H4 (cell line): ENCODE measurements at places on chromosomes 13 and 19.

GRCh38 chr13:102980331-102980982 lies 85.8 kb downstream of the SLC10A2 start:
- no peak for DNase-seq

GRCh38 chr19:33705090-33705847 lies 83.5 kb downstream of the CHST8 start:
- no peak for DNase-seq

GRCh38 chr19:31262725-31263191 lies 86.5 kb downstream of the TSHZ3 start:
- no peak for DNase-seq

DNA sequence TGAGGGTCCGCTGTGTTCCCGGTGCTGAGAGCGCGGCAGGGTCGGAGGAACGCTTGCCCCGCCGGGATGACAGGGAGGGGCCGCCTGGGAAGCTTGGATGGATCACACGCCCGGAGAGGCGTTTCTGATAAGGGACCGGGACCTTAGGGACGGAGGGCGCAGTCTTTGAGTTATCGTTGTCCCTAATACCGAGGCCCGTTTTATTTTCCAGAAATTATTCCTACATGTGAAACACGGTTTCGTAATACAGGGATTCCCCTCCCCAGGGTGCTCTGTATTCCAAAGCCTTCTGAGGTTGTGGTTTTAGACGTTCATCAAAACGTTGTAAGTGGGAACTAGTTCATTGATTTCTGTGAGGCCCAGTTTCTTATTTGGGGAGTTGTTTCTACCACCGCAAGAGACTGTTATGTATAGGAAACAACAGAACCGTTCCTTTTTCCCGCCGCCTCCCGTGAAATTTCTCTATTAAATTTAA lies 752 bp downstream of the PDCD5 start:
- no peak for DNase-seq

GRCh38 chr13:37313372-37313771 lies 207.9 kb upstream of the CSNK1A1L start:
- no peak for DNase-seq

- DNase-seq = peak; percentile 82
Observed at GRCh38 chr13:27079421-27079958, 92.1 kb downstream of the USP12 start.

- DNase-seq = no peak
Observed at GRCh38 chr13:94058821-94059360, 420.6 kb downstream of the DCT start.

- no peak for DNase-seq
Observed at GRCh38 chr13:77001540-77001939, 9.7 kb downstream of the CLN5 start.

DNA sequence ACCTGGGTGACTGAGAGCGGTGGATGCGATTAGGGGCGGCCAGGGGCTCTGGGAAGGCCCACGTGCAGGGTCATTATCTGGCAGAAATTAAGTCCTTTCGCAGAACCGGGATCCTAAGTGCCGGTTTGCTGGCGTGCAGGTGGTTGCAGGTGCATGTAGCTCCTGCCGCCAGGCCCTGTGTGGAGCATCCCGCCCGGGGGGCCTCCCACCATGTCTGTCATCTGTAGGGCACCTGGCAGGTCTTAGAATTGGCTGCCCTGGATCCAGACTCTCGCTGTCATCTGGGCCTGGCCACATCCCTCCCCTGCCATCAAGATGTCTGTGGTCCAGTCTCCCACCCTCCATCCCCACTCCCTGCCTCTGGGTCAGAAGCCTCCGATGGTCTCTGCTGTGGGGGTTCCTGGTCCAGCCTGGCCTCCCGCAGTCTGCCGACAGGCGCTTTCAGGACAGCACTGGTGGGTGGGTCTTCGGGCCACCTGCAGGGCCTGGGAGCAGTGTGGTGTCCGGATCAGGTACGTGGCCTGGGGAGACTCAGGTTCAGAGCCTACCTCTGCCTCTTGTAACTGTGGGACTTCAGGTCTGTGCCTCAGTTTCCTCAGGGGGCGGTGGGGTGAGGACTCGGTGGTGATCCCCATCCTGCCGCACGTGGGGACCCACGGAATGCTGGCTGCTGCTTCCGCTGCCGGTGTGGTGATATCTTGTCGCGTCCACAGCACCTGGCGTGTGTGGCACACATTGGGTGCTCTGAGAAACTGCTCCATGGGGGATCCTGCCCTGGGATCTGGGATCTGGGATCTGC lies 5.4 kb downstream of the GNA11 start:
- no peak for DNase-seq

DNA sequence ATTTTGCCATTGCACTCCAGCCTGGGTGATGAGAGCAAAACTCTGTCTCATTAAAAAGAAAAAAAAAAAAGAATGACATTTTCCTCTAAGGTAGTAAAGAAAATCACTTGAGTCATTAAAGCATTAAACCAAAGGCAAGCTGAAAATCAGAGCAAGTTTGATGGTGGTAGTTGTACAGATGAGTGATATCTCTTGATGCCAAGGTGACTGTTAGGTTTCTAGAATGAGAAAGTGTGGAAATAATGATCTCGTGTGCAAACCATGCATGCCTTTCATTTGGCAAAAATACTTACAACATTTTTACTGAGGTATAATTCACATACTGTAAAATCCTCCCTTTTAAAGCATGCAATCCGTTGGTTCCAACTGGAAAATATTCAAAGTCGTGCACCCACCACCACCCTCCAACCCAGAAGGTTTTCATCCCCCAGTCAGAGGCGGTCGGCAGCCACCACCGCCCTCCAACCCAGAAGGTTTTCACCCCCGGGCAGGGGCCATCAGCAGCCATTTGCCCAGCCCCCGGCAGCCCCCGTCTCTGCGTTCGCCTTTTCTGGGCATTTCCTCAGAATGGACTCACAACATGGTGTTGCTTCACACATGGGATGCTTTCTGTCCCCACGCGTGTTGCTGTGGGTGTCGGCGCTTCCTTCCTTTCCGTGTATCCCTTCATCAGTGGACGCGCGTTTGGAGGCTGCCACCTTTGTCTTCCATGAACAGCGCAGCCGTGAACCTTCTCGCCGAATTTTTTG lies 90.2 kb downstream of the ATP11A start:
- no peak for DNase-seq

DNA sequence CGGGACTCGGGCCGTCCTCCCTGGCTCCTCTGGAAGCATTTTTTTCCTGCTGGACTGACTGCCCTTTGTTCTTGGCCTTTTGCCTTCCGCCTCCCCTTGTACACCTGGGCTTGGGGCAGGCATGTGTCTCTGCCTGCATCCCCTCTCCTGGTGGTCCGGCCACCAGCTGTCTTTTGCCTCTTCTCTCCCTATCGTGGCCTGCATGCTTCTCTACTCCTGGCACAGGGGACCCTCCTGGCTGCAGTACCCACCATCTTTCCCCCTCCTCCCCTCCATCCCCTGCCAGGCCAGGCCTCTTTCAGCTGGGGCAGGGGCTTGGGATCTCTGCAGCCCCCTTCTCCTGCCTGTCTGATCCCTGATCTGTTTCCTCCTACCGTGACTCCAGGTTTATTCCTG lies 12.1 kb downstream of the WTIP start:
- no peak for DNase-seq

DNA sequence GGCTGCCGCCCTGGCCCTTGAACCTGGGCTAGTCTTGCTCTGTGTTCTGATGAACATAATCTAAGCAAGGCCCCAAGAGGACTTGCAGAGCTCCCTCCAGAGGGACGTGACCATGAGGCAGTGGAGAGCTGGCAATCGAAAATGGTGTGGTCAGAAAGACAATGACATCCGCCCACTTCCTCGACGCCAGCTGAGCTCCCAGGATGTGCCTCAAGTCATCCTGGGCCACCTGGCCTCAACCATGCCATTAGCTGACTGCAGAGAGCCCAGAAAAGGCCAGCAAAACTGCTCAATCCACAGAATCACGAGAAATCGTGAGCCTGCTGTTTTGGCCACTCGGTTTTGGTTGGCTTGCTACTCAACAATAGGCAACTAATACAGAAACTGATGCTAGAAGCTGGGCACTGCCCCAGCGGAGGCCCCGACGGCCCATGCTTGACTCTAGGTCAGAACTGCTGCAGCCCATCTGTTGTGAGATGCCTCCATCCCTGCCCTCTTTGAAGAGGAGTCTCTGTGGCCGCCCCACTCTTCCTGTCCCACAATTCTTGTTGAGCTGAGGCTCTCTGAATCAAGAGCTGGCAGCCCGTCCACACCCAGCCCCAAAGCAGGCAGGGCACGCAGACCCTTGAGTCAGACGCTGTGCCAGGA lies 53.3 kb downstream of the STK24 start:
- no peak for DNase-seq

DNA sequence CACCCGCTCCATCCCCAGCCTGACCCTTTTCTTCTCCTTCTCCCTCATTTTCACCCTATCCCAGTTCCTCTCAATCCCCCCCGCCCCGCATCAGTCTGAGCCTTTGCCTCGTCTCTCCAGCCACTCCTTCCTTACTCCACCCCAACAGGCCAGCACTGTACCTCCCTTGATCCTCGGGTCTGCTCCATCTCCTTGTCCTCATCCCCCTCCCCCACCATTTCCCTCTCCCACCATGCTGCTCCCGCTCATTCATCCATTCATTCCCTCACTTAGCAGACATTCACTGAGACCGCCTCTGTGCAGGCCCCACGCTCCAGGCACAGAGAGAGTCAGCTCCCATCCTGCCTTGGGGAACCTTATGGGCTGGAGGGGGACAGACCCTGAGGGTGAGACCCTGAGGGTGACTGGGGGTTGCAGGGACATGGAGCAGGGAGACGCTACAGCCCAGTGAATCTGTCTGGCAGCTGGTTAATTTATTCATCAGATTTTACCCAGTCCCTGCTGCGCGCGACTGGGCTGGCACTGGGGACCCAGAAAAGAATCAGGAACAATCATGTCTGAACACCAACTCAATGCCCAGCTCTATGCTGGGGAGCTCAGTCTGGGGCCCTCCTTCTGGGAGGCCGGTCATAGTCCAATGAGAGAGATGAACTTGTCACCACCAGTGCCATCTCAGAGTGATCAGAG lies 881 bp downstream of the ARHGAP33 start:
- no peak for DNase-seq

- DNase-seq = no peak
Observed at GRCh38 chr19:42098781-42099180, 22.8 kb downstream of the ZNF574 start.

DNA sequence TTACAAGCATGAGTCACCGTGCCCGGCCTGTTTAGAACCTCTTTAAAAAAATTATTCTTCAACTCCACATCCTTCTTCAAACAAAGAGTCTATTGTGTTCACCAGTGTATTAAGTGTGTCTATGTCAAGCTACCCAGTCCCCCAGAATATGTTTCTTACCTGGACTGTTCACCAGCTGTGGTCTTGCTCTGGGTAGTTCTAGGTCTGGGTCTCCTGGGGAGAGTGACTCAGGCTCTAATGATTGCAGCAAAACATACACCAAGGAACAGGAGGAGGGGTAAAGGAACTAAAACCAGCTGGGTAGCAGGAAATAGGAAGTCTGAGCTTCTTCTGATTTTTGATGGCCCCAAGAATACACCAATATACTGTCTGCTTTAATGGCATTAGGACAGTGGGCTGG lies at the start of gene FPR1:
FPR1 (minus strand) TSS at position 224 of the 400 bp plus-strand sequence. CDS start 4,884 bp downstream, outside the sequence.
- DNase-seq = peak; percentile 93

GRCh38 chr19:10420444-10421239 lies at the start of gene PDE4A:
PDE4A (plus strand) TSS chr19:10420538; CDS start chr19:10420765, 227 bp downstream.
- DNase-seq = no peak

DNA sequence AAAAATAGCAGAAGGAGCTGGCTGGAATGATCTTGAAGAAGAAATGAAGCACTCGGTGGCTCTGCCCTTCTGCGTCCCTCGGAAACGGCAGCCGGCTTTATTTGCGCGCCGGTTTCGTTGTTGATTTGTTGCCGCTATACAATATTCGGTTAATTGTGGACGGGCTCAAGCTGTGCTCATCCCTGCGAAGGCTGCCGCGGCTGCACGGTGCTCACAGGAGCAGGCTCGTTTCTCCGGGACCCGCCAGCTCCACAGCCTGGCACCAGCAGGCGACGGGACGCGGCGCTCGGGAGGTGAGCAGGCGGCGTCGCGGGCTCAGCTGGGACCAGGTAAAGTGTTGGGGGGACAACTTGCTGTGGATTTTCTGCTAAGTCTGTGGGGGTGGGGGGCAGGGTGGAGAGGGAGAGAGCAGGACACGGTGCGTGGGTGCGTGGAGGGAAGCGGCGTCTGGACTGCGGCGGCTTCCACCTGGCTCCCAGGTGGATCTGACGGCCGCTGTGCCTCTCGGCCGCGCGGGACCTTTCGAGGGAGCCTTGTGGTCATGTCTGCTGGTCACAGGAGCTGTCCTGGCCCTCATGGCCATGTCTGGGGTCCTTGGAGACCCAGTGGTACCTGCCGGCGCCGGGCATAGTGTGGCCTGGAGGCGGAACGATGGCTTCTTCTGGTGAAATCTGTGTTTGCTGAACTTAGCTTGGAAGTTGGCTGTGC lies 90.9 kb downstream of the TEX29 start:
- DNase-seq = no peak

GRCh38 chr19:4504297-4504701 lies 14.0 kb downstream of the PLIN4 start:
- no peak for DNase-seq

- no peak for DNase-seq
Observed at GRCh38 chr13:112465251-112466131, 89.3 kb downstream of the SPACA7 start.

DNA sequence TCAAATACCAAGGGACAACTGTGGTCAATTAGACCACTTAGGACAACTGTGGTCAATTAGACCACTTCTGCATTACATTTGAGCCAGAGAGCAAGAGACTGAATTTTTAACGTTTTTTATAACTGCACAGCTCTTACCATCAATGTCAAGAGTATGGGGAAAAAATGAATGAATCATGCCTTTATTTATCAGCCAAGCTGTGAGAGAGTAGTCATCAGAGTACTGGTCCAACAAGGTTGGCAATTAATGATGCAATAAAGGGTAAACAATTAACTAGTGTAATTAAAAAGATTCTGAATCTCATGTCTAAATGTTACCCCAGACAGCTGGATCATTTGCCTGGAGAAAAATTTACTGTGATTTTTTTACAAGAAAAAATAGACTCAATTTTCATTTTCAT lies 381.1 kb downstream of the LIG4 start:
- no peak for DNase-seq

DNA sequence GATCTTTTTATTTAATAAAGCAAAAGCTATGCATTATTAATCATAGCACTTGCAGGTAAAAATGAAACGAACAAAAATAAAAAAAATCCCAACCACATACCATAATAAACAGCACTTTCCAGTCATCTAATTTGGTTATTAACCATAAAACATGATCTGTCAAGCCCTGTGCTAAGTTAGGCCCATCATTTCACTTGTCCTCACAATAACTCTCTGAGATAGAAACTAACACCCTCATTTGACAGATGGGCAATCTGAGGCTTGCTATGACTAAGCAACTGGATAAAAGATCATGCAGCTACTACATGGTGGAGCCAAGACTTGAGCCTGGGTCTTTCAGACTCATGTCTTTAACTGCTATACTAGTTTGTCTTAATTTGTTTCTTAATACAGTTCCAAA lies 21.8 kb downstream of the PROSER1 start:
- no peak for DNase-seq

GRCh38 chr19:15374796-15375440 lies 4.7 kb downstream of the AKAP8 start:
- no peak for DNase-seq

DNA sequence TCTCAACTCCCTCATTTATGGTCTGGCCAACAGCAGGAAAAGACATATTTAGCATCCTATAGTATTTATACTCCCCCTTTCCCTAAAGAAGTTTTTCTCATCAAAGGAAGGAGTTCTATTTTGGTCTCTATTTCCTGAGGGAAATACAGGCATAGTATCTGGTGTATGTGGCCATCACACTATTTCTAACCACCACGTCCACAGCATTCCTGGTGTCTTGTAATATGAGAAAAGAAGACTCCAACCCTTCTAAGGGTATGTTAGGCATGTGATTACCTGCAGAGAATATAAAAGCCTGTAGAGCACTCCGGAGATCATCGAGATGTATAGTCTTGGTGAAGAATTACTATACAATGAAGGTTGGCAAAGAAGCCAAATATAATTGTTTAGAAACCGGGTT lies 137.4 kb downstream of the VWA8 start:
- no peak for DNase-seq
